ENCODE measurements at places on chromosomes 2 and 18.

DNA sequence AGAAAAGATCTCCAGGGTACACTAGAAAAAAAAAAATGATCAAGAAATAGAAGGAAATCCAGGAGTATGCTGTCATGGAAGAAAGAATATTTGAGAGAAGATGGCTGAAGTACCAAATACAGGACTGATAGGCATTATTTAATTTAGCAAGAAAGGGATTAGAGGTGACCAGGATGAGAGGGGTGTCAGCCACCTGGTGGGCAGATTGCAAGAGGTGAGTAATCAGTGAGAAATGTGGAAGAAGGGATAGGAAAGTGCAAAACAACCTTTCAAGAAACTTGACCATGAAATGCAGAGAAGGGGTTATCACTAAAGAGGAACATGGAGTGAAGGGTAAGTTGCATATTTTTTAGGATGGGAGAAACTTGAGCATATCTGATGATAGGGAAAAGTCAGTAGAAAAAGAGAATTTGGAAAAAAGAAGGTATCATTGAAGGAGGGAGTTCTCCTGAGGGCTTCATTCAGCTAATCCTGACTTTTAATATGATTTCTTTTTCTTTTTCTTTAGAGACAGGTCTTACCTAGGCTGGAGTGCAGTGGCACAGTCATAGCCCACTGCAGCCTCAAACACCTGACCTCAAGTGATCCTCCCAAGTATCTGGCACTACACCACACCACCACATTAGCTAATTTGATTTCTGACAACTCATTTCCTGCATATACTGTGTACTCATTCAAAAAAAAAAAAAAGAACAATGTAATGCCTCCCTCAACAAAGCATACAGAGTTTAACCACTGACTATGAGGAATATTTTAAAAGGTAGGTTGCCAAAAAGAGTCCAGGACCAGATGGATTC lies 101.3 kb downstream of the LRP2 start:
- no peak for DNase-seq

GRCh38 chr2:53509831-53510388 lies 257.7 kb upstream of the CHAC2 start:
- DNase-seq: no peak

DNA sequence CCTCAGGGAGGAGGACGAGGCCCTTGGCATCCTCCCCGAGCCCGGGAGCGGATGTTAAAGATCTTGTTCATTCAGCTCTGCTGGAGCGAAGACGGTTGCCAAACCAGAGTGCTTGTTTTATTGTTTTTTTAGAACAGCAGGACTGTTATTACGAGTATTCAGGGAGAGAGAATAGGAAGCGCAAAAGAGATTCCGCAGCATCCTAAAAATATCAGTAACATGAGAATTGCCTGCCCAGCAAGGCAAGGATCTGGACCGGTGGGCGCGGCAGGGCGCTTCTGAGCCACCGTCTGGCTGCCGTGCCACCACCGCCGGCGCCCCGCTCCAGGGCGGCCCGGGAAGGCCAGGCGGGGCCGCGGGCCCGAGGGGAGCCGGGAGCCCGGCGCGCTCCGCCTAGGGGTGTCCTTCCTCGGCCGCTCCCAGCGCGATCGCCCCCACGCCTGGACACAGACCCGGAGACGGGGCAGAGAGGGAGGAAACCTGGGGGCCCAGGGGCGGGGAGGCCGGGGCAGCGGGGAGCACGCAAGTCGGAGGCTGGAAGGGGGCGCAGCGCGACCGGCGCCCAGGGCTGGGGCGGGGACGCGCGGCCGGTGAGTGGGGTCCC lies 843 bp downstream of the CYS1 start:
- DNase-seq: peak; percentile 30

DNA sequence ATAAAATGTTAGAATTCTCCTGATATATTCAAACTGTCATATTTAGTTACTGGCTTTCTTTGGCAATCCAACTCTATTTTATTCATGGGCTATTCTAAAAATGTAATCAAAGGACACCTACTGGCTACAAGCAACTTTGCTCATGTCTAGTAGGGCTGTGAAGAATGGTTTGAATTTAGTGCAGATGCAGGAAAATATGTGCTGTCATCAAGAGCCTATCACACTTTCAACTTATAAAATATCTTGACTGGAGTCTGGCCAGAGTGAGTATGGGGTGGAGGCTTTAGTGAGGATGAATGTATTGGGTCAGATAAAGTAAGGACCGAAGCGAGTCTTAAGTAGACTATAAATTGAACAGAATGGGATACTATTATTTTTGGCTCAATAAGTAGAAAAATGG lies 343.4 kb upstream of the SPRED2 start:
- DNase-seq: no peak

DNA sequence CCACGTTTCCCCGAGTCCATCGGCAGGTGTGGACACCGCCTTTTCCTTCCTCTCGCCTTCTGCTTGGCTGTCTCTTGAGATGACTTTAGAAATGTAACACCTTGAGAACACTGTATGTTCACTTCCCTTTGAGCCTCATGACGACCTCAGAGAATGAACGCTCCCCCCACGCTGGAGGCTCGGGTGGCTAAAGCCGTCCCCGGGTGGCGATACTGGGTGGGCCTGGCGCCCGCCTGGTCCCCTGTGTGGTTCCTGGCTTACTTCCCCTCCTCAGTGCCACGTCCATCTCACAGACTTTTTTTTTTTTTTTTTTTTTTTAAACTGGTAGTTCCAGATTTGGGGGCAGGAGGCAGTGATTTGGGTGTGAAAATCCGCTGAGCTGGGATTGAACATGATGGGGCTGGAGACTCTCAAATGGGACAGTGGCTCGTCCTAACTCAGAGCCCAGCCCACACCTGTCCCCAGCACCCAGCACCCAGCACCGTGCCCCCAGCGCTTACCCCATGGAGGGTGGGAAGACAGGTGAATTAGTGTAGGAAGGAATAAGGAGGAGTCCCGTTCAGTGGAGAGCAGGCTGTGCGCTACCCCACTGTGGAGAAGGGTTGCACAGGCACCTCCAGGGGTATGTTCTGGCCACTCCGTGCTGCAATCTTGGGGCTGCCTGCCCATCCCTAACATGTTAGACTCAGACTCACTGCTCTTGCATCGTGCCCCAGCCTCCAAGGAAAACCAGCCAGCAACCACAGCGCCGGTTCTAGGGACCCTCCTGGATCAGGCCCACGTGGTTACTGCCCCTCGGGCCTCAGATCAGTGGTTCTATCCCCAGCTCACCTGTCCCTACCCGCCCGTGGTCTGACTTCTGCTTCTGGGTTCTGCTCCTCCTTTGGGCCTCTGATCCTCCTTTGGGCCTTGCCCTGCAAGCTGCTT lies 174.0 kb downstream of the ASB1 start:
- DNase-seq: no peak

DNA sequence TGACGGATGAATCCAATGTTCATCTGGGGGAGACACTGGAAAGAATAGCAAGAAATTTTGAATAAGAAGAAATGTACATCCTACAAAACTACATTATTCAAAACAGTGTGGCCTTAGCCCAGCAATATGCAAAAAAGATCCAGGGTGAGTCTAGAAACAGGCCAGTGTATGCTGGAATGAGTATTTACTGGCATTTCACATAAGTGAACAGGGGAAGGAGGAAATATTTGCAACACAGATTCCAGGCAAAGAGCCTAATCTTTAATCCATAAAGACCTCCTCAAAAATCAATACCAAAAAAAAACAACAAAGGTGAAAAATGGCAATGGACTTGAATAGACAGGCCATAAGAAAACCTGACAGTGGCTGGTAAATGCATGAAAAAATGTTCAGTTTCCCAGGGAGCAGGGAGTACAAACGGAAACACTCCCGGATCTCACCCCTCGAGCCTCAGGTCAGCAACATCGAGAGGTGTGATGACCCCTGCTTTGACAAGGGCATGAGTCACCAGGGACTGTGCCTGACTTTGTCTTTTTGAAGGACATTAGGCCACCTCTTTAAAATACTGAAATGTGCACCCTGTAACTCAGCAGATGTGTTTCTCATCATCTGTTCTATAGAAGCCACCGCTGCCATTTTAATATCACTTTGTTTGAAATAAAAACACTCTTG lies 12.7 kb upstream of the GPC1 start:
- no peak for DNase-seq

- DNase-seq: no peak
These were observed 1.6 kb downstream of the GPR17 start for GRCh38 chr2:127647242-127648190.
